ENCODE measurements at places on chromosomes 1 and 21.
A peak's percentile ranks its signal among the peaks of the same experiment; 100 is the strongest.

- DNase-seq, result no peak
Measured at GRCh38 chr1:25442178-25442577, 11.5 kb downstream of the MACO1 start.

DNA sequence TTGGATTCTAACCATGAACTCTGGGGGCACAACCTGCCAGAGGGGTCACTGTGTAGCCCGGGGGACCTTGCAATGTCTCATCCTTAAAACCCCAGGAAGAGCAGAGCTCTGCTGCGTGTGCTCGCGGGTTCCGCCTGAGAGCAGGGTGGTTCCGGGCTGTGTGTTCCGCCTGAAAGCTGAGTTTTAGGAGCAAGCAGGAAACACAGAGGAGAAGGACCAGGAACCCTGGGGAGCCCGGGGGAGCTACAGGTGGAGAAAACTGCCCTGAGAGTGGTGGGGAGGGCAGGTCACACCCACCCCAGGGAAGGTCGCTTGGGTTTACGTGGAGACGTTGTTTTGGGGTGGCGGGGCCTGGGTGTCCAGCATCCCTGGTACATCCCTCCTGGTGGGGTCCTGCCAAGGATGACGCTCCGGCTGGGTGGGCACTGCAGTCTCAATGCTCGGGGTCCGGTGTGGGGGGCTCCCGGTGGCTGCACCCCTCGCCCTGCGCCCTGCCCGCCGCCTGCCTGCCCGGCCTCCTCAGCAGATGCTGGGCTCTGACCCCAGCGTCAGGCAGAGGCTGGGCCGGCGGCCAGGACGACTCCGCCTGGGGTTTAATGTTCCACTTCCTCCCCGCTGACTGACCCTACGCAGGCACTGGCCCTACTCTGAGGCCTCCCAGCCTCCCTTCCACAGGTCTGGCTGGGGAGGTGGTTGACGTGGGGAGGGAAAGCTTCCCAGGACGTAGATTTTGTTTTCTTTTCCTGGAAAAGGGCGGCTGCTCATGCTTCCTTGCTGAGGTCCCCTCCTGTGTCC lies 17.3 kb upstream of the C1orf159 start:
- no peak for DNase-seq

DNA sequence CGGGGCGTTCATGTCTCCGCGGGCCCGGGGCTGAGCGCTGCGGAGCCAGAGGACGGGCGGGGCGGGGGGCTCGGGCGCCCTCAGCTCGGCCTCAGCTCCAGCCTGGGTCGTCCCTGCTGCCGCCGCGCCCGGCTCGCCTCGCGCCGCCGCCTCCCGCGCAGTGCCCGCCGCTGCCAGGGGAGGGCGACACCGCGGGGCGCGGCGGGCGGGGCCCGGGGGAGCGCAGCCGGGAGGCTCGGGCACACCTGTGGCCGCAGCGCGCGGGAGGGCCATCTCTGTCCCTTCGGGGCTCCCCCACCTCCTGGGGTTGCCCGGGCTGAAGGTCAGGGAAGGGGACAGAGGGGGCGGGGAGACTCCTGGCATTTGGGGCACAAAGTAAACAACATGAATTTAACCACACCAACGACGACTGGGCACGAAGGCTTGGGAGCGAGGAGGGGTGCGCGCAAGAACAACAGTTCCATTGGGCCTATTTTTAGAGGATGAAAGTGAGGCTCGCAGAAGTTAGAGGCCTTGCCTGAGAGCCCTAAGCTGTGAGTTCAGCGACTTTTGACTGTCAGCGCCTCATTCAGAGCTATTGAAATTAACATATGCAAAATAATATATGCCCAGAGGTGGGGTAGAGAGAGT lies at the start of gene FAM131C:
TSS of gene FAM131C (minus strand) at position 162 of the 630 bp plus-strand sequence. CDS start 209 bp downstream, outside the sequence.
- DNase-seq, result no peak

DNA sequence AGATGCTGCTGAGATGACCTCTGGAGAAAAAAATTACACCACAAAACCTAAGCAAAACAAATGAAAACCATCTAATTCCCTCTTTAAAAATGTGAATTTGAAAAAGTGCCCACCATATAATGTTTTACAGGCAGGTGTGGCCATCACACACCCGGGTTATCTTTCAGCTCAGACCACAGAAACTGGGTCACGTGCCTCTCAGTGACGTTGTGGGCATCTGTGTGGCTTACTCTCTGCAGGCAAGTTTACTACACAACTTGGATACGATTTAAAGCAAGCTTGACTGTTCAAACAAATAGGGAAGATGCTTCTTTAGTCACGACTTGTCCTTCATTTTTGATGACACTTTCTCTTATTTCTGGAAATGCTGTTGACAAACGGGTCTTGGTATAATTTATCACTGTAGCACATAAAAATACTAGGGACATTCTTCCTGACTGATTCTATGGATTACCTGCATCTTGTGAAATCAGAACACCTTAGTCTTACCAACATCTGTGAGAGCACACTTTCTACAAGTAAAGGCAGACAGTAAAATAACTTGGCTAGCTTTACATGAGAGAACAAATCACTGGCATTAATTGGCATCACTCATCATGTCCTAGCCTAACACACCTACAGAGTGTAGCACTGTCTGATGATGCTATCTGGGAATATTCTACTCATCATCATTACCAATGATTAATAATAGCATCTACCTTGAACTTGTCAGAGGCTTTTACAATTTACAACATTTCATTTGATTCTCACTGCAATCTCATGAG lies 89.3 kb upstream of the EDEM3 start:
- no peak for DNase-seq

GRCh38 chr1:109537450-109538178 lies 2.1 kb upstream of the GPR61 start:
- DNase-seq, result no peak

- DNase-seq, result no peak
Measured at GRCh38 chr1:51686450-51686849, 69.6 kb downstream of the OSBPL9 start.

GRCh38 chr1:14857436-14858195 lies 259.1 kb downstream of the KAZN start:
- DNase-seq, result no peak

- DNase-seq, result peak; percentile 36
Measured at GRCh38 chr1:231590453-231591198, 36.0 kb upstream of the DISC1 start.

DNA sequence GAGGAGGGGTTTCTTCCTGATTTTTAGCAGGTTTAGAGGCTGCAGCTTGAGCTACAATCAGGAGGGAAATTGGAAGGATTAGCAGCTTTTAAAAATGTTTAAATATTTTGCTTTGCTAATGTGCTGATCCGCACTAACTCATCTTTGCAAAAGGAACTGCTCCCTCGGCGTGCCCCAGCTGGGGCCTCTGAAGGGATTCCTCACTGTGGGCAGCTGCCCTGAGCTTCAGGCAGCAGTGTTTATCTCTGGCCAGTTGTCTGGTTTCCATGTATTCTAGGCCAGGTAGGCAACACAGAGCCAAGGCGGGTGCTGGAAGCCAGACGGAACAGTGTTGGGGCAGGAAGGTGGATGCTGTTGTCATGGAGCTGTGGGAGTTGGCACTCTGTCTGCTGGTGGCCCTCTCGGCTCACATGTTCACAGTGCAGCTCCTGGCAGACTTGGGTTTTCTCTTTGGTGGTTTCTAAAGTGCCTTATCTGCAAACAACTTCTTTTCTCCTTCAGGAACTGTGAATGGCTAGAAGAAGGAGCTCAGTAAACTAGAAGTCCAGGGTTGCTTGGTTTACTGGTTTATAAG lies 18.9 kb downstream of the NECAP2 start:
- no peak for DNase-seq

GRCh38 chr1:76857138-76857537 lies 10.1 kb upstream of the ST6GALNAC5 start:
- DNase-seq, result no peak

DNA sequence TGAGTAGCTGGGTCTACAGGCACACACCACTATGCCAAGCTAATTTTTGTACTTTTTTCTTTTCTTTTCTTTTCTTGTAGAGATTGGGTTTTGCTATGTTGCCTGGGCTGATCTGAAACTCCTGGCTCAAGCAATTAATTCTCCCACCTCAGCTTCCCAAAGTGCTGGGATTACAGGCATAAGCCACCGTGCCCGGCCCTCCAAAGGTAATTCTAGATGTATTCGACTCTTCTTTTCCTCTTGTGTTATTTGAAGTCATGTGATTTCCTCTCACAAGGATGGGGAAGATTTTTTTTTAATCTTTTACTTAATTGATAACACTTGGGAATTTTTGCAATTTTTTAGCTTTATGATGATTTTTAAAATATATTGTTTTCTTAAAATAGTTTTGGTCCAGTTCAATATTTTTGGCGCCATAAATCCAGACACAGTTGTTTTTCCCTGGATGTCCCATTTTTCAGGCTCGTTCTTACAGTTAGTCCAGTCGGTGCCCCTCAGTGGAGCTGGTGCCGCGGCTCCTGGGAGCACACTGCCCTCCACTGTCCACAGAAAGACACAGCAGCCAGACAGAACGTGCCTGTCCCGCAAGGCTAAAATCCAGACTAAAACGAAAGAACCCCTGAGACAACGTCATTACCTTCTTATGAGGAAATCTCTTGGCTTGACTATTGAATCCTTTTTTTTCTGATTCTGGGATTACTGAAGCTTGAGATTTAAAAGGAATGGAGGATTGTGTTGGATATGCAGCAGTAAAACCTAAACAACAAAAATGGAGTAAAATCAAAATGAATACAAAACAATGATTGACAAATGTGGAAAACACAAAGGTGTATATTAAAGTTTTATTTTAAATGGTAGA lies 22.4 kb downstream of the STPG1 start:
- no peak for DNase-seq

DNA sequence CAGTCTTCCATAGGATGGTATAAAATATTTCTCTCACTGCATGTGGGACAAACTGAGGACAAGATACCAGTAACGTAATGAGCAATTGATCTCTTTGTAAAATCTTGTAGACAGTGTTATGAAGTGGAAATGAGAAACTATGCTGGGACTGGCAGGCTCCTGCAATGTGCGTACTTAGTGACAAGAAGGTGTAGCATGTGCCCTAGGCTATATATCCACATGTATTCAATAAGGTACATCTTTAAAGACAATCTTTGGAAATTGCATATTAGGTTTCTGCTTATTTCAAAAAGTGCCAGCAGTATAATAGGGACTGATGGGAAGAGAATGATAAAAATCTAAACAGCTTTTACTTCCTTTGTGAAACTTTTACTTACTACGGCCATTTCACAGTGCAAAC lies 81.9 kb upstream of the GREM2 start:
- DNase-seq, result no peak

- DNase-seq, result no peak
Measured at GRCh38 chr1:85289207-85289847, 12.9 kb upstream of the BCL10 start.

DNA sequence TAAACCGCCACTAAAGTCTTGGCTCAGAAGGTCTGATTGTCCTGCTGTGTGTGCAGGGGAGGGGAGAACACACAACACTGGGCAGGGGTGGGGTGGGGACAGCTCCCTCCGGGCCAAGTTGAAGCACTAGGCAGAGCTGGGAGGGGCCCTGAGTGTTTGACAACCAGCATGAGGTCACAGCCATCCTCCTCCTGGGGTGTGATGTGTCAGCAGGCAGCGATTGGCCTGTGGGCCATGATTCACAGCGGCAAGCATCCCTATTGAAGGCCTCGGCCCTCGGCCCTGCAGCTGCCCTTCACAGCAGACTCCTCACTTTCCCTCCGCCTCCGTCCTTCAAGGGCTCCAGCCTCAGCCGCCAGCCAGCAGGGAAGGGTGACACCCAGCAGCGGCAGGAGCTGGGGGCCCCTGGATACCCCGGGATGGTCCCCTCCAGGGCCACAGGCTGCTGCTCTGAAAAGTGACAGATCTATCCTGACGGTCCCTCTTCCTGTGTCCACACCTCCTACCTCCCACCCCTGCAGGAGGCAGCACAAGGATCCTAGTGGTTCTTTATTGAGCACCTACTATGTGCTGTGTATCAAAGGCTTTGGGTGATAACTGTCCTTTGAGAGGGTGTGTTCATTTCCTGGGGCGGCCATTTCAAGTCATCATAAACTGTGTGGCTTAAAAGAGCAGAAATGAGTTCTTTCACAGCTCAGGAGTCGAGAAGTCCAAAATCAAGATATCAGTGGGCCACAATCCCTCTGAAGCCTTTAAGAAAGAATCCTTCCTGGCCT lies 66.0 kb upstream of the SLC25A33 start:
- no peak for DNase-seq

GRCh38 chr1:201656311-201657032 lies 117.5 kb downstream of the NAV1 start:
- DNase-seq, result no peak

- DNase-seq, result no peak
Measured at GRCh38 chr1:172929006-172929405, 121.7 kb downstream of the TNFSF18 start.

DNA sequence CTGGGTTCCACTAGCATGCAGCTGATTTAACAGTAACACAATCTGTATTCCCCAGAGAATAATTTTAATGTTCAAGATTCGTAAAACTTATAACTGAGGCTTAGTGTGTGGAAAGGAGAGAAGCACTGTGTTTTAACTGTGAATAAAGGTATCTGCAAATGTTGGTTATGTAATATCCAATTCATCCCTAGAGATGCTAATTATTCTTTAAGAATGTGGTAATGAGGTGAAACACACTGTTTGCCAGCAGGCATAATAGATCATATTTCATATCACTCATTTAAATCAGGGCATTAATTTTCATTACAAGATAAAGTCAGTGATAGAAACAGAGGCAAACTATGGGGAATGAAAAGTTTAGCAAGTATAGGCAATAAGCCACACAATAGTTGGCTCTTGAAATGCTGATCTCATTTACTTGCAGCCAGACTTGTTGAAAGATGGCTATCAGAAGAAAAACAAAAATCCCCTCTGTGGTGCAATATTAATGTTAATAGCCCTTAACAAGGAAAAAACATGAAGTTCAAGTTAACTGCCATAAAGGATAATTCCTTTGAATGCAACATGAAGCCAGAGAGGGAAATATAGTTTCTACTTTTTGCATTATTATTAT lies 33.4 kb downstream of the HMCN1 start:
- DNase-seq, result no peak

- DNase-seq, result no peak
Measured at GRCh38 chr1:209861242-209861641, 33.5 kb downstream of the UTP25 start.

GRCh38 chr1:204080163-204080903 lies 7.4 kb downstream of the SOX13 start:
- DNase-seq, result peak; percentile 45

- DNase-seq, result peak; percentile 1
Measured at GRCh38 chr1:216119600-216119999, 303.6 kb downstream of the USH2A start.

DNA sequence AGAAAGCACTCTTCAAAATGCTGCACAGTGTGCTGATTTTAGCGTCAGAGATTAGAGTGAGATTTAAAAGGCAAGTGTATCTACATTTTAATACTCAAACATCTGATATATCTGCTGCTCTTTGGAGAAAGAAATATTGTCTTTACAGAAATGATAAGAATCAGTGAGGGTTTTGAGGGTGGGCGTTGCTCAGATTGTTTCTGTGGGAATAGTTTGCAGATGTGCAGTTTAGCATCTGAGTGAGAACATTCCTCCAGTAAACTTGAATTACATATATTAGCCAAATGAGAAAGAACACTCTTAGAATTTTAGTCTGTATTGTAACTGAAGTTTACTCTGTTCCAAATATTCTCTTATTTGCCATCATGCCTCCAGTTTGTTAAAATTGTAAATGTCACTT lies 549.2 kb downstream of the NEGR1 start:
- no peak for DNase-seq
